ENCODE measurements at places on chromosomes 2 and 18.

GRCh38 chr2:7953195-7953594 lies 728.7 kb upstream of the ID2 start:
- no peak for DNase-seq

DNA sequence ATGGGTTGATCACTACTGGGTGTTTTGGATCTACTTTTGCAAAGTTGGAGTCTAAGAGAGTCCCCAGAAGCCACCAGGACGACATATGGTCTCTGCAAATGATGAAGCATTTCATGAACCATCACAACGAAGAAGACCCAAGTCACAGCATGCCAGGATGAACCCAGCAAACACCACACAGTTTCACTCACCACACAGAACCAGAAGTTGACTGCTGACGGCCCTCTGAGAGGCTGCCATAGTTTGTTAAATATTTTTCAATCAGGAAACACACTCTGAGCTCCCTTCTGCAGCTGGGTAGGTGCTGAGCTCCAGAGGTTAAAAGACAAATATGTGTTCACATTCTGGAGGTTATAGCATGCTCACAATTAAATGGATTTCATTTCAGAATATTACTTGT lies 271.4 kb downstream of the DCDC2C start:
- DNase-seq = no peak

- no peak for DNase-seq
These were observed 38.0 kb upstream of the GPAT2 start for GRCh38 chr2:96072746-96073145.

GRCh38 chr2:181054843-181055242 lies 74.4 kb downstream of the UBE2E3 start:
- no peak for DNase-seq

- no peak for DNase-seq
These were observed 465.8 kb upstream of the MEIS1 start for GRCh38 chr2:65969161-65969560.

DNA sequence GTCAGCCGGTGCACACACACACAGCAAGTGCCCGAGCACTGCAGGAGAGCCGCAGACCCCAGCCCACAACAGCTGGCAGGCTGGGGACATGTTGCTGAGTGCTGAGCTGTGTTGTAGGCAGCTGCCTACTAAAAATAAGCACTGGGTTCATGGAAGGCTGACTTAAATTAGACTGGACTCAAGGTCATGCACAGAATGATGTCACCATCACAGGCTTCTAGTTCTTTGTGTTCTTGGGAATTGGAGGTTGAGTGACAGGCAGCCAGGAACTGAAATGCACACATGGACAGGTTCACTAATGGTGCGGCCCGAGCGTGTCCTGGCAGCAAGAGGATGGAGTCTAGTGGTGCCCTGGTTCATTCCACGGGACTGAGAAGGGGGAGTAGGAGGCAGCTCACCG lies 71.3 kb downstream of the VWA3B start:
- DNase-seq = no peak

GRCh38 chr2:233438573-233439147 lies 84.4 kb downstream of the DGKD start:
- no peak for DNase-seq

- DNase-seq = no peak
These were observed 33.7 kb upstream of the RNF152 start for GRCh38 chr18:61926532-61926931.

All from left renal cortex interstitium (tissue), 4 donors.